ENCODE measurements at places on chromosomes 16 and 17.

GRCh38 chr17:17508019-17508535 is 11.9 kb upstream of the RASD1 start:
- DNase-seq: no peak

DNA sequence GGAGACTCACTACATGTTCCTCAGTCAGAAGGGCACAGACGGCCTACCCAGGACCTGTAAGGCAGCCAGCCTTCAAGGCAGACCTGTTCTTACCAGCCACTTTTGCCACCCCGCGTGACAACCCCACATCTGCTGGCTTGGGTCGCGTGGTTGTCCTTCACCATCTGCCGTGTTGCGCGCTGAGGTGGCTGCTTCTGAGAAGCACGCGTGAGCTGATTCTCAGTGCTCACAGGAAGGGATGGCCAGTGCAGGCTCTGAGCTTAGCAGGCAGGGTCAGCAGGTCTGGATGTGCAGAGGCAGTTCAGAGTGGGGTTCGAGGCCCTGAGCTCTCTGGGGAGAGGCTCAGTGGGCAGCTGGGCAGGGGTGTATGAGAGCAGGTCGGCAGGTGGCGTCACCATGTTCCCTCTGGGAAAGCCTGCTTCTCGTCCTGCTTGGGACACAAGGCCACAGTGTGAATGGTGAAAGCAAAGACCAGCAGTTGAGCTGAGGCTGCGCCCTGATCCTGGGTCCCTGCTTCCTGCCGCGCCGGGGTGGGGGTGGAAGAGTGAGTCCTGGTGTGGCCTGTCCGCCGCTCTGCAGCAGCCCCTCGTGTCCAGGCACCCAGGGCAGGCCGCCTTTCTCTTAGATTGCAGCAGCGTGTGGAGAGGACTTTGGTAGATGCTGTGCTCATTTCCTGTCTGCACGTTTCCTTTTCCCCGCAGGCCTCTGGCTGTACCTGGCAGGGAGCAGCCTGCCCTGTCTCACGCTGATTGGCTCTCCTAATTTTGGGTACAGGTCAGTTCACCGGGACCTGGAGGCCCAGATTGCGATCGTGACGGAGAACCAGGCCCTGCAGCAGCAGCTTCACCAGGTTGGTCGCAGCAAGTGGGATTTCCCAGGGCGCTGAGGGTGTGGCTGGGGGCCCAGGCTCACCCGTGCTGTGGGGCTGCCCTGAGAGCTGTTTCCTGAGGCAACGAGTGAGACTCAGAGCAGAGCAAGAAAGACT is 36.0 kb downstream of the PGS1 start:
- peak; percentile 55 for DNase-seq

DNA sequence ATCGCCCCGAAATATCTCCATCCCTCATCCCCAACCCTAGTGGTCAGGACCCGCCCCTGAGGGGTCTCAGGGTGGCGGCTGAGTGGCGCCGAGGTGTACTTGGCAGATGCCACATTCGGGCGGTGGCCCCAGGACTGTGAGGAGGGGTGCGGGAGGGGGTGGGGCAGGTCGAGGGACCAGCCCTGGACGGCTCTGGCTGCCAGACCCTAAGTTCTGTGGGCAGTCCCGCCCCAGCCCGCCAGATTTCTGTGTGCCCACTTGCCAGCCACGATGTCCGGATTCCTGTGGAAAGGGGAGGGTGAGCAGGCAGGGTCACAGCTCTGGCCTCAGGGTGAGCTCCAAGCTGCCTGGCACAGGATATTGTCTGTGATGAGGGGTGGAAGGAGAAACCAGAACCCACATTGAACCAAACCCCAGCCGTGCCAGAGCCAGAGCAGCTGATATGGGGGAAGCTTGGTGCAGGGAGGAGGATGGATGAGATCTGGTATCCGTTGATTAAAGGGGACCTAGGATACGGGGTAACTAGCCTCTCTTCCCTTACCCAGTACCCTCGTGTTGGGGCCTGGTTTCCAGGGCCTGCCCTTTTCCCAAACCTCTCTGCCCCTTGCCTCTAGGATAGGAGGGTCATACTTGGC is 1.1 kb upstream of the CHAD start:
- DNase-seq: no peak

- DNase-seq: peak; percentile 29
Measured at GRCh38 chr17:77963441-77963840, 4.9 kb downstream of the TNRC6C start.

DNA sequence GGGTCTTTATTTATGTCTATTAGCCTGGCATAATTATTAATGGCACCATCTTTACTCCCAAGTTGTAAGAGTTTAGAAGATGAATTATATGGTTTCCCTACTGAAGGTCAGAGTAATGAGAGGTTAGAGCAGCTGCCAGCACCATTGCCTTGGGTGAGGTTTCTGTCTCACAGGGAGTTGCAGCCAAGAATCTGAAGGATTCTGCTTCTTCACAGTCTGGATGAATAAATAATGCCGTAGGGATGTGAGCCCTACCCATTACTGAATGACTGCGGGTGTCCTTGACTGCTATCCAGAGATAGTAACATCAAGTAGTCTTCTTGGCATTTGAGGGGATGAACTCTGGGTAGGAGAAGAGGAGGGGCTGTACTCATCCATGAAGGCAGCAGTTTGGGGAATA is 52.8 kb upstream of the SMIM36 start:
- DNase-seq: no peak

DNA sequence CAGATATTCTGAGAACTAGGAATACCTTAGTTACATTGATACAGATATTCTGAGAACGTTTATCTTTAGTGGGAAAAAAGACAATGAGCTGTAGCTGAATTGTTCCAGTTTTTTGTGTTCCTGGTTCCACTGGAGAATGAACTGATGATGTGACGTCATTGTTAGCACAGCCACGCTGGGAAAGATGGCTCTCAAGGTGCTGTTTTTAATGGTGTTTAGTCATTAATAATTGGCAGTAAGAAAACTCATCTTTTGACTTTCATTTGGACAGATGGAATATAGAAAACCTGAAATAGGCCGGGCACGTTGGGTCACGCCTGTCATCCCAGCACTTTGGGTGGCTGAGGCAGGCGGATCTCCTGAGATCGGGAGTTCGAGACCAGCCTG is 10.4 kb downstream of the FOXK2 start:
- no peak for DNase-seq

- no peak for DNase-seq
Measured at GRCh38 chr16:88883117-88883895, 16.8 kb upstream of the PABPN1L start.

GRCh38 chr17:7911116-7911515 is 5.0 kb downstream of the RNF227 start:
- no peak for DNase-seq

DNA sequence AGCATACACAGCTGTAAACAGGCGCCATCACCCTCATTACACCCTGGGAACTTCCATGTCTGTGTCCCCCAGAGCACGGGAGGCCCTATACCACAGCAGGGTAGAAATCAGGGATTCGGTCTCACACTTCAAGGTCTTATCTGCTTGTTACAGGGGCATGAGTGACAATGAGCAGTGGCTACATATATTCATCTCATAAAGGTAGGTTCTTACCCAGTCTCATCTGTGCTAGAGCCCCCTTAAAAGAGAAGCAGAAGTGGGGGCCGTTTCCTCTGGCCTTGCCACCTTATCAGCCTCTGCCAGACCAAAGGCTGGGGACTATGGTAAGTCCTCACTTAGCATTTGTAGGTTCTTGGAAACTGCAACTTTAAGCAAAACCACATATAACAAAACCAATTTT is 46.5 kb downstream of the IRX5 start:
- DNase-seq: no peak

- DNase-seq: peak; percentile 87
Measured at GRCh38 chr16:58511933-58512815, 3.1 kb upstream of the SETD6 start.

- DNase-seq: no peak
Measured at GRCh38 chr16:65675161-65675560, 553.3 kb upstream of the CDH11 start.

GRCh38 chr16:61179561-61179960 is 856.7 kb downstream of the CDH8 start:
- no peak for DNase-seq

DNA sequence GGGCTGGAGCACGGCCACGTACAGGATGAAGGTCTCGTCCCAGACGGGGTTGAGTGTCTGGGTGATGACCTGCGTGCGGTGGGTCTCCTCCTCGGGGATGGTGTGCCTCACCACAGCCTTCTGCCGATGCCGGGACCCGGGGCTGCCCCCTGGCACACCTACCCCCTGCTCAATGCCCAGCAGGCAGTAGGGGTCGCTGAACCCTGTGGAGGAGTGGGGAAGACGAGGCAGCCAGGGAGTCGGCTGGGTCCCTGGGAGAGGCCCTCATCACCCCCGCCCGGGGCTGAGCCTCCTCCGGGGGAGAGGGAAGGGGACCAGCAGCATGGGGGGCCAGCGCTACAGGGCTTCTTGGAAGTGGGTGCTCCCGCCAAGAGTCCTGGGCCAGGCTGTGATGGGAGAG is 1.8 kb downstream of the UNC13D start:
- DNase-seq: no peak

DNA sequence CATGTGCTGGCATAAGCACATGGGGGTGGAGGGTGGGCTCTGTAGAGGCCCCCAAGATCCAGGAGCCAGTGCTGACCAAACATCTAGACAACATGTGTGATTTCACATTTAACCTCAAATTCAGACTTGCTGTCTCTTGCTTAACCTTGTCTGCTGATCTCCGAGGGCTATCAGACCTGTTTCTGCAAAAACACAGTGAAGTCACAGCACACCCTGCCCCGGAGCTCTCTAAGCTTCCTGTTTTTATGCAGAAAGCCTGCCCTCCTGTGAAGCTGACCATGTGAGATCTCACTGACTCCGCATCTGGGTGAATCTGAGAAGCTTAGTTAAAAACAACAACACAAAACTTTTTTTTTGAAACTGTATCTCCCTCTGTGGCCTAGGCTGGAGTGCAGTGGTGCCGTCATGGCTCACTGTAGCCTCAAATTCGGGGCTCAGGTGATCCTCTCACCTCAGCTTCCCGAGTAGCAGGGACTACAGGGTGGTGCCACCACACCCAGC is 6.6 kb upstream of the DPEP2 start:
- peak; percentile 36 for DNase-seq

DNA sequence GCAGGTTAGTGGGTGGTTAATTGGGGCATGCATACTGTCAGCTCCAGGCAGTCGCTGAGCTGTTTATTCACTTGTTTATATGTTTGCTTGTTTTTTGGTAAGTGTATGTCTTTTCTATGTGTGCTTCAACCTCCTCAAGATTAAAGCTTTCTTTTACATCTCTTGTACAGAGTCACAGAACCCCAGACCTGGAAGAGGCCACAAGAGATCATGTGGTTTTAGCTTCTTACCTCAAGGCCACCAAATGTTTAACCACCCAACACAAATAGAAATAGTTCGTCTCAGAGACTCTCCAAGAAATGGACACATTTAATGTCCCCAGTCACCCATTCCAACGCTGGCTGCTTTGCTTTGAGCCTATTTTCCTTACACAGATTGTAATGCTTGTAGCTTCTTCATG is 11.8 kb upstream of the TMEM98 start:
- DNase-seq: no peak

GRCh38 chr17:977166-977565 is 2.4 kb downstream of the NXN start:
- no peak for DNase-seq

- DNase-seq: no peak
Measured at GRCh38 chr16:4682084-4682591, 11.2 kb upstream of the NUDT16L1 start.

DNA sequence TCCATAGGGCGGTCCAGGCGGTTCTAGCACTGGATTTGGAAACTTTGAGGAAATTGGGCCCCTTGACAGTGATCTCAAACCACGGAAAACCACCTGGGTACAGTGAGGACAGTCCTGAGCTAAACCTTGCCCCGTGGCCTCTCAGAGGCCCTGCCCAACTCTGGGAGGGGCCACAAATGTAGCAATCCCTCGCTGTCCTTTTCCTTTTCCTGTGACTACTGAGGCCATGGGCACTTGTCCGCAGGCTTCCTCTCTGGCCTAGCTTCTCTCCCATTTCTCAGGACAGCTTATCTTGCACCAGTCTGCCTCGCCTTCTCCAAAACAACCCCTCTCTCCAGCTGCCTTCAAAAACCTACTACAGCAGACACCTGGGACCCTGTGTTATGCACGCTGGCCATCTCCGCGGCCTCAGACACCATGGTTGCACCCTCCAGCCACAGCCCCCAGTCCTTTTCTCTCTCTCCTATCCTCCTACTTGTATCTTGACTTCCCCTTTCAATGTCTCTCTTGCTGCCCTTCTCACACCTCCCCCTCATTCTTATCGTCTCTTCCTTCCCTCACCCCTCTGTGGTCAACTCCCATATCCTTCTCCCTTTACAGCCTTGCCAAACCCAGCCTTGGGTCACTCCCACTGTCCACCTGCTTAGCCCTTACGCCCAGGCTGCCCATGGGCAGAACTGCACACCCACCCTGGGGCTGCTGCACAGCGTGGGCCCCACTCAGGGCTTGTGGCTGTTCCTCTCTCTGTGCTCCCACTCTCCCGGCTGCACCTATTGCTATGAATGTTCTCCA is 7.6 kb downstream of the SCPEP1 start:
- no peak for DNase-seq

DNA sequence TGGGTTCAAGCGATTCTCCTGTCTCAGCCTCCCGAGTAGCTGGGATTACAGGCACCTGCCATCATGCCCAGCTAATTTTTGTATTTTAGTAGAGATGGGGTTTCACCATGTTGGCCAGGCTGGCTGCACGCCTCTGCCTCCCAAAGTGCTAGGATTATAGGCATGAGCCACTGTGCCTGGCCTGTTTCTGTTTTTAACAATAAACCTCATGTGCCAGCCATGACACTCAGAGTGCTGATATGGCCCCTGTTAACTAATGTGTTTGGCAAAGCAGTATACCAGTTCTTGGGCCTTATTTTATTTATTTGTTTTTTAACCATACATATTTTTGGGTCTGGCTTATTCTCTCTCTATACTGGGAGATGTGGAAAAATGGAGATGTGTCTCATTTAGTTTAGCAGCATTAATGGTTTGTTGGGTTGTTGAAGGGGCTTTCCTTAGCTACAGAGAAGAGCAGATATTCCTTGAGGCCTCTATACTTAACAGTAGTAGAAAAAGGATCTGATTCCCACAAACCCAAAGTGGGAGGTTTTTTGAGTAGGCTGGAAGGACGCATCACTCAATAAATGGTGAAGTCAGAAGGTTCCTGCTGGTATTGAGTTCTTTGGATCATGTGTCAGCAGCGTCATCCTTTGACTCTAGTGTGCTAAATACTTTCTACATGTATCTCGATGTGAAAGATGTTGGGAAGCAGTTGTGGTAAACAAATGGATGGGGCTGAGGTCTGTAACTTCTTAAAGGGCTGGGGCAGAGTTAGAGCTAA is 16.2 kb upstream of the CDK5R1 start:
- no peak for DNase-seq

DNA sequence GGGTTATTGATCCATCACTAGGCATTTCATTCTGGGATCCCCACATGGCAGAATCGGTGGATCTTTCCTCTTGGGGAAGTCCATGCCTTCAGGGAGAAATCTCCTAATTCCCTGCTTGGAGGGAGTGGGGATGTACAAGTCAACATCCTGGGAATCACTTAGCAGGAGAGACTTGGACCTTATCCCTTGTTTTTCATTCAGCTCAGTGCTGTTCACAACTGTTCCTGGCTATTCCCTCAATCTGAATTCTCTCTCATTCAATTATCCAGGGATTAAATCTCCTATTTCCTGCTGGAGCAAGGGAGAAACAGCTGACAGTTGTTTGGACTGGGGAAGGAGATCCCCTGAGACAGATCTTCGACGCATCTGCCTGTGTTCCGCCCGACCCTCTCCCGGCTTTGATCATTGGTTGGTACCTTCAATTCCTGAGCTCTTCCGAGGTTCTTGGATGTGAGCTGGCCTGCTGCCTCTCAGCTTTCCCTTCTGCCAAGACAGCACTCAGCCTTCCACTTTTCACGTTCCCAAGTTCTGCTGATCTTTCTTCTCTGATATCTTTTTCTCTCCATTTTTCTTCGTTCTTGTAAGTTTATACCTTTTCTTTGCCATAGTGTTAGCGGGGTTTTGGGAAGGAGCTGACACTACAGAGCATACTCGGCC is 115.4 kb upstream of the GNAO1 start:
- no peak for DNase-seq
